ENCODE measurements at places on chromosomes 11 and 22.
A peak's percentile ranks its signal among the peaks of the same experiment; 100 is the strongest.

GRCh38 chr11:8357505-8357888 lies 93.8 kb upstream of the LMO1 start:
- no peak for DNase-seq

- peak; percentile 40 for DNase-seq
Measured at GRCh38 chr11:640021-640706, 3.1 kb downstream of the DRD4 start.

DNA sequence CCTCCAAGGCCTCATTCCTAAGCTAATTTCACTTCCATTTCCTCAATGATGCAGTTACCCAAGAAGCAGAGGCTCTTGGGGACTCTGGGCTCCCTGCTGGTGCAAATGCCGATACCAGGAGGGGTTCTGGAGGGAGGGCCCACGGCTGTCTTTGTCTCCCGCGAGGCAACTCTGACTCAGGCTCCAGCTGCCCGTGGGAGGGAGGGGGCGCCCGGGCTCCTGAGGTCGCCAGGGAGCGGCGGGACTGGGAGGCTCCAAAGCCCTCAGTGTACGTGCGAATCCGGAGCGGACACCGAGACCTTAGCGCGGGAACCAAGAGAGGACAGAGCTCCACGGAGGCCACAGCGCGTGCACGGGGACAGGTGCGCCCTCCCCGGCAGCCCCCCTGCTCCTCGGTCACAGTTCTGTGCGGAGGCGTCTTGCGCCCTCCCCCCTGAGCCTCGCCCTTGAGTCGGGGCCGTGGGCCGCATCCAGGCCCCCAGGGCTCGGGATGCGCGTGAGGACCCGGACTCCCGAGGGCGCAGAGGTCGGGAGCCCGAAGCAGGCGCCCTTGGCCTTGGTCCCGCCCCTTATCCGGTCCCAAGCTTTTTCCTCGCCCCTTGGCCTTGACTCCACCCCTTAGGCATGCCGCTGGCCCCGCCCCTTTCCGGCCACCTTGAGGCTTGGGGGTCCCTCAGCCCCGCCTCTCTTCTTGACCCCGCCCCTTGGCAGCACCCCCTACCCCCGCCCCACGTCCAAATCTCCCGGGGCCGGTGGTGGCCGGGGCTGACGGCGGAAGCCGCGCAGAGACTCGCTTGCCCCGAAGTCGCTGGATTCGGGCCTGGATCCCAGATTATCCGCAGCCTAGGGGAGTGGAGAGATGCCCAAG lies 4.7 kb upstream of the SHISA8 start:
- peak; percentile 74 for DNase-seq

GRCh38 chr22:35170716-35171697 lies 86.3 kb upstream of the HMGXB4 start:
- no peak for DNase-seq

GRCh38 chr11:46383974-46384701 lies 2.7 kb downstream of the MDK start:
- no peak for DNase-seq

- no peak for DNase-seq
Measured at GRCh38 chr11:108635106-108635505, 29.8 kb upstream of the DDX10 start.

DNA sequence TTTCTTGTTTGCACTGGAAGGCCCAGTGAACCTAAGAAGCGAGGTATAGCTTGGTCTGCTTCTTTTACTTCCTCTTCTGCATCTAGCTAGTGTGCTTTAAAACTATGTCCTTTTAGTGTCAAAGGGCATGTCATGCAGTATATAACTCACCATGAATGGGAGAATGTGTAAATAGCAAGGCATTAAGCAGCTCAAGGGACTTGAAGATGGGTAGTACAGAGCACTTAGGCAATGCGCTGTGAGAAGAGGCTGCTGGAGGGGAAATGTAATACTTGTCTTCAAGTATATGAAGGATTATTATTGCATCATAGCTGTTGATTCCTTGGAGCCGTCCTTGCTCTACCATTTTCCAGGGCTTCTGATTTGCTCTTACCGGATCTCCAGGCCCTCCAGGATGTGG lies 7.6 kb downstream of the MAML2 start:
- DNase-seq, result no peak

DNA sequence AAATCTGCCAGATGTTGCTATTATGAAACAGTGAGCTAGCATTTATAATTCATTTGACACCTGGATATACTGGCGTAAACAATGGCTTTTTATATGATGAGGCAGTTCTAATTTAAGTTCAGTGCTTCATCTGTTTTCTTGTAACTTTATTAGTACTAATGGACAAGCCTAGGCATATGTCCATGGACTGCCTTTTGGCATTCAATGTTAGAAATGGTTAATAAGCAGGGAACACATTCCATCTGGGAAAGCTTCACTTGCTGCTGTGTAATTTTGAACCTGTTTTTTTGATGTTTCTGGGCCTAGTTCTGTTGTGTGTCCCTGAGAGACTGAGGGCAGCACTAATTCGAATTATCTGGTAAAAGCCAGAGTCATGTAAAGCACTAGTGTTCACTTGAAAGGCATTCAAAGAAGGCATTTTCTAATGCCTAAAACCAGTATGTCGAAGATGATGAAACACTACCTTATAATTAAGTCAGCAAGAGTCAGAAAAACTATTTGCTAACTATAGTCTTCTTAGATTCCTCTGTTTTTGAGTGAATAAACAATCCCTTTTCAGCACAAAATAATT lies 138.5 kb downstream of the SWAP70 start:
- peak; percentile 14 for DNase-seq

DNA sequence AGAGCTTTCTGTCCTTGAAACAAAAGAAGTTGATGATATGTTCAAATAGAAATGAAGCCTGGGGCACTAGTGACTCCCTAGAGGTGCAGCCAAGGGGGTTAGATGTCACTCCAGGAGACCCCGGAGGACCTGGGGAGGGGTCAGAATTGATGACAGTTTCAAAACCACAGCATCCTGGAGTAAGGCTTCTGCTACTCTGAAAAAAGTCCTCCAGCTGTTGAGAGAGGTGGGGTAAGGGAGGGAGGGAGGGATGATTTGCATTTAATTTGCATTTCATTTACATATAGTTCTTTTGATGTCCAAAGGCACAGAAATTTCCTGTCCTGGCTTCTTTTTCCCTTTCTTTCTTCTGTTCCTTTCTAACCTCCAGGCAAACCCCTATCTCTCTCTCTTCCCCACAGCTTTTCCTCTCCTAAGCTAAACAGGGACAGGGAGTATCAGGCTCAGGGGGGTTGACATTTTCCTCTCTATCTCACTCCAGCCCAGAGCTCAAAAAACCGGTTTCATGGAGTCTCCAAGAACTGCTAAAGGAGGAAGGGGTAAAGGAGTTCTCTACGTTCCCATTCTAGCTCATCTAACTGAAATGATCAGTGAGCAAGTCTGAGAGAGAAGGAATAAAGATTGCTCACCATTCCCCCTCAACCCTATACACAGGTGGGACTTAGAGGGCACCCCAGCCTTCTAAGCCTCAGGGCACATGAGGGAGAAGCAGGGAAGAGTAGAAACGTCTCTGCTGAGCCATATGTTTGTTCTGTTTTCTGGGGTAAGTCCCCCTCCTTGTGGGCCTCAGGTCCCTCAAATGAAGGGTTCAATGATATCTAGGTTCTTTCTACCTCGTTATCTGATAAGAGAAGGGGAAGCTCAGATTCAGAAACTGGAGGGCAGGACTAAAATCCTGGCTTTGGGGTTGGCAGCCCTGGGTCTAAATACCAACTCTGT lies 3.5 kb upstream of the POU2F3 start:
- DNase-seq, result no peak

GRCh38 chr11:94128291-94128745 lies 323 bp upstream of the PANX1 start:
- DNase-seq, result peak; percentile 58

GRCh38 chr11:127733552-127733951 lies 733.0 kb upstream of the KIRREL3 start:
- peak; percentile 34 for DNase-seq

DNA sequence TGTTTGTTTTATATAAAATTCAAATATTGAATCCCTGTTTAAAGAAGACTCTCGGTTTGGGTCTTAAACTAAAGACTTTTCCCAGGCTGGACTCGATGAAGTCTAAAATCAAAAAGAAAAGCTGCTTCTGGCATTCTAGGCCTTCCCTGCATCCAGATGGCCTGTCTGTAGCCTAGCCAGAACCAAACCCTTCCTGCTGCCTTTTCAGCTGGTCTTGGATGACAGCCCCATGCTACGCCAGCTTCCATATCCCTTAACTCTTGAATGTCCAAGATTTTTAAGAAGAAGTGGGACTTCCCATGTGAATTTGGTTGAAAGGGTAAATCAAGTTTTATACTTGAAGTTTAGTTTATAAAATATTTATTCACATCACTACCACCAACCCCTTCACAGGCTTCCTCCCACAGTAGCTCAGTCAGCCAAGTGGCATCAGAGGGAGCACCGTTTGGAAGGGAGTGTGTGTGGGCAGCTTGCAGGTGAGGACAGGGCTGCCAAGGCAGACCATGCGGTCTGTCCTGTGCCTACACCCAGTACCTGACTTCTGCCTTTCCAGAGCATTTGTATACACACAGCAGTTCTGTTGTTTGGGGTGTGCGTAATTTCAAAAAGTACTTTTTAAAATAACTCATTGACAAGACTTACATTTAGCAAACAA lies 18.2 kb upstream of the PSMA1 start:
- no peak for DNase-seq

DNA sequence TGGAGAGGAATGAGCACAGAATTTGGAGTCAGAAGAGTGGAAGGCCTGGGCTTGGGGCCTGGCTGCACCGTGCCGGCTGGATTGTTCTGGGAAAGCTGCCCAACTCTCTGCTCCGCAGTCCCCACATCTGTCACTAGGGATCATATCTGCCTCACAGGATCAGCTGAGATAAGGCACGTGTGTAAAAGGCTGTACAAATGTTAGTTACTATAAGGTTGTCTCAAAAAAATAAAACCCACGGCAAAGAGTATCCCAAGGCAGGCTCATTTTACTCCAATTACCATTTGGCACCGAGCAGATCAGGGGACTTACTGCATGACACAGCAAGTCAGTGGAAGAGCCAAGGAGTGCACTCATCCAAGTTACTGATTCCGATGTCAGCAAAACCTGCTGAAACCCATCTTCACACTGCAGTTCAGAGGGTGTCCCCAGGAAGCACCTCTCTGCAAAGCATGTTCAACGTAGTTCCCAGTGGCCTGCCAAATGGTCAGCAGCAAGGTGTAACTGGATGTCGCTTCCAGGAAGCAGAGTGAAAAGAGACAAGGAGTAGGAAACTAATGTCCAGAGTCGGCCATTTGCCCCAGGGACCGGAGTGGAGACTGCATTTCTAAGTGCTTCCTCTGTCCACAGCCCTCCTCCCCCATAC lies 18.1 kb upstream of the MRTFA start:
- peak; percentile 64 for DNase-seq

DNA sequence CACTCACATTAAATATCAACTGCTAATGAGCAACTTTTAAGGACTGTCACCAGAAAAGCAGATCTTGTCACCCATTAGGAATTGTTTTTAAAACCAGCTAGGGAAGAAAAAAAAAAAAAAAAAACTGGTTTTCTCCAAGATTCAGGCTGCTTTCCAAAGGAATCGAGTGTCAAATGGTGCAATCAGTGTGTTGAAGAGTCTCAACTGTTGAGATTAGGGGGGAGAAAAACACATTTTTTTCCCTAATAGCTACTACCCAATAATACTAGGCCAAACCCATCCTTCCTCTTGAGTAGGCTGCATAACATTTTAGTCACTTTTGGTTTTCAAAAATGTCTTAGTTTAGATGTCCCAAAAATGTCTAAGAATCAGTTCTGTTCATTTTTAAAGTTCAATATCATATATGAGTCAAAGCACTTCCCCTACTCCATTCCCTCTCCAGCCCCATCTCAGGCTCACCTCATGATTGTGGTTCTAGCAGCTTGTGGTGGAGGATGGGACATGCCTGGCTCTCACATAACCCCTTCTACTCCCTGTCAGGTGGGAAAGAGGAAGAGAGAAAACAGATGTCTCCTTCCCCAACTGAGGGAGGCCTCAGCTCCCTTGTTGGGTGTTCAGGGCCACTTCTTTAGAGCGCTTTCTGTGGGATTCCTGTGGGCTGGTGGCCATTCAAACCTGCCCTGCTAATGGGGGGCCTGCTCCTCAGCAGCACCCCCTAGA lies 193.6 kb downstream of the CWF19L2 start:
- no peak for DNase-seq

DNA sequence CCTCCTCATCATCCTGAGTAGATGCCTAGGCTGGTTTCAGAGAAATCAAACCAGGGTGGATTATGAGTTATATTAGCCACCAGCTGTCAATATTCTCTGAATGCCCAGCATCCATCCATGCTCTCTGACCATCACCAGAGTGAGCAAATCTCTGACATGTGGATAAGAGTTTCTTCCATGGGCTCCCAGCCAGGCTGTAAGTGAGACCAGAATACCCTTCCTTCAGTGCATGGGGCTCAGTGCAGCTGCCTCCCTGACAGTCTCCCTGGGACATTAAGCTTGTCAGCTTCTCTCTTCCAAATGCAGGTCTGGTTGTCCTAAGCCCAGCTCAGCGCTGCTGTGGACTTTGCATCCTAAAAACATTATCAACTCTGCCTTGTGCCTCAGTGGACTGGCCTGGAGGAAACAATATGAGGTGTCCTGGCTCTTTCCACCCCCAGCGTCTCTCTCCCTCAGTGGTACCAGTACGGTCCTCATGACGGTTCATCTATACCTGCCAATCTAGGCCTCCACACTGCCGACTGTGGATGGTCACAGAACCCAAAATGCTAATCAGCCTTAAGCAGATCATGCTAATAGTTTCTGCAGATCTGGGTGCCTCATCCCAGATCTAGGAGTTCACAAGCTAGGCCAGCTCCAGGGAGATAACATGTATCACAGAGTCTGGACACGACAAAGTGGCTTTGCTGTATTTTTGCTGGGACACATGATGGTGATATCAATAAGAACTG lies 41.6 kb upstream of the PRAME start:
- DNase-seq, result no peak

GRCh38 chr11:119860561-119861094 lies 131.6 kb upstream of the NECTIN1 start:
- no peak for DNase-seq

- peak; percentile 62 for DNase-seq
Measured at GRCh38 chr22:47452184-47452583, 689.7 kb downstream of the TBC1D22A start.

- DNase-seq, result no peak
Measured at GRCh38 chr11:108624196-108624925, 30.8 kb upstream of the EXPH5 start.

GRCh38 chr22:30485362-30485988 lies 13.7 kb upstream of the SEC14L3 start:
- peak; percentile 92 for DNase-seq
